Thymus (tissue), 14 donors: ENCODE measurements at places on chromosomes 2 and 18.

- DNase-seq = no peak
- H3K36me3 ChIP-seq = no peaks in the 10 kb centered on the region
- H3K4me1 ChIP-seq = no peaks in the 10 kb centered on the region
- H3K27ac ChIP-seq = no peak overlapping the region
- H3K27me3 ChIP-seq = no peaks in the 10 kb centered on the region
These were observed 91.3 kb upstream of the TMEM17 start for GRCh38 chr2:62597323-62597722.

DNA sequence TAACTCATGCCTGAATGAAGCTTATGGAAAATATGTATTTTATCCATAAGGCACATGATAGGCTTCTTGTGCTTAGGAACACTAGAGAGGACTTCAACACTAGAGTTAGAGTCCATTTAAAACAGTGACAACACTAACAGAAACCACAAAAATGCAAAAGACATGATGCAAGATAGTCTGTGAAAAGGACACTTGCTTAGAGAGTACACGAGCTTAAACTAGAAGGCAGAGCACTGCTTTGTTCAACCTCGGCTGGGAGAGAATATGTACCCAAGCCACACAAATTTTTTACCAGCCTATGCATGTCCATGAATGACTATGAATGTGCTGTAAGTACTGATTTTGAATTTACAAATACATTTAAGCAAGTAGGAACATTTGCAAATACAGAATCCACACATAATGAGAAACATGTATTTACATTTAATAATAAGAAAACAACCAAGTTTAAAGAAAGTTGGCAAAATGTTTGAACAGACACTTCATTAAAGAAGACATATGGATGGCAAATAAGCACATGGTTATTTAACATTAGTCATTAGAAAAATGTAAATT is 130.6 kb downstream of the SPOPL start:
- H3K36me3 ChIP-seq = no peaks in the 10 kb centered on the region
- no peaks in the 10 kb centered on the region for H3K4me1 ChIP-seq
- H3K4me3 ChIP-seq = no peak overlapping the region
- no peak for DNase-seq
- no peak overlapping the region for H3K27ac ChIP-seq
- H3K27me3 ChIP-seq = no peaks in the 10 kb centered on the region

- H3K27ac ChIP-seq = no peak overlapping the region
- no peaks in the 10 kb centered on the region for H3K27me3 ChIP-seq
- no peaks in the 10 kb centered on the region for H3K36me3 ChIP-seq
- H3K4me1 ChIP-seq = peaks cover 44% of the 10 kb centered on the region
- no peak overlapping the region for H3K4me3 ChIP-seq
These were observed 197.6 kb downstream of the BCL11A start for GRCh38 chr2:60355849-60356261.

DNA sequence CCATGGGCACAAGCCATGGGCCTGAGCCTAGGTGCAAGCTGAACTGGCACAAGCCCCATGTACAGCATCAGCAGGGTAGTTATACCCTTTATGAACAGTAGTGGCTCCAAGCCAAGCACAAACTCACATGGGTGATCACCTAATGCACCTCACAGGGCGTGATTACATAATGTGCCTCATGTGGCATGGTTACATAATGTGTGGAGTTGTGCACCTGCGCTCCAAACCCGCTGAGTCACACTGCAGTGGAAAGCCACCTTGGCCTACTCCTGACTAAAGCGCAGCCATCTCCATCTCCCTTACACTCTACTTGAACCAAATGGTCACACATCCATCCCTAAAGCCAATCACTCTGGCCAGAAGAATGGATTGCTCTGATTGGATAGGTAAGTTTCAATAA is 279.7 kb downstream of the MBD2 start:
- no peak overlapping the region for H3K4me3 ChIP-seq
- H3K27me3 ChIP-seq = no peaks in the 10 kb centered on the region
- DNase-seq = no peak
- no peaks in the 10 kb centered on the region for H3K36me3 ChIP-seq
- H3K4me1 ChIP-seq = no peaks in the 10 kb centered on the region
- no peak overlapping the region for H3K27ac ChIP-seq

- no peaks in the 10 kb centered on the region for H3K4me1 ChIP-seq
- no peak overlapping the region for H3K27ac ChIP-seq
- H3K4me3 ChIP-seq = no peak overlapping the region
- DNase-seq = no peak
- H3K36me3 ChIP-seq = no peaks in the 10 kb centered on the region
These were observed 658.7 kb downstream of the CNTNAP5 start for GRCh38 chr2:124683536-124684428.

DNA sequence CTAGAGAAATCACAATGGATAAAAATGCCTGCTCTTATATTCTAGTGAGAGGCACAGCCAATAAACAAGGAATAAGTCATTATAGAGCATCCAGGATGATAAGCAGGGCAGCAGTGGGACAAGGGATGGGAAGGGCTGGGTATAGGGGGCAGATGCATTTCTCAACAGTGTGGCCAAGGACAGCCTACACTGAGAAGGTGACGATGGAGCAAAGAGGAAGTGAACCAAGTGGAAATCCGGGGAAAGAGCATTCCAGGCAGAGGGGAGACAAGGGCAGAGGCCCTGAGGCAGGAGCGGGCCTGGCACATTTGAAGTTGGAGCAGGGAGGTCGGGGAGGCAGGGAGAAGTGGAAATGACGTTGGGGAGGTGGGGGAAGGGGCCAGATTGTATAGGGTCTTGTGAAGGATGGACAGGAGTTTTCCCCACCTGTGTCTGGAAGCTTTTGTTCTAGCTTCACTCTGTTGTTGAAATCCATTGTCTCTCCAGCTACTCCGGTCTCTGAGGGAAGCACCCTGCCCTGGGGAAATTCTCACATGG is 17.6 kb downstream of the TMEM177 start:
- H3K36me3 ChIP-seq = no peaks in the 10 kb centered on the region
- DNase-seq = no peak
- H3K4me3 ChIP-seq = no peak overlapping the region
- H3K27ac ChIP-seq = no peak overlapping the region

GRCh38 chr2:226355600-226355999 is 444.0 kb downstream of the IRS1 start:
- no peaks in the 10 kb centered on the region for H3K4me1 ChIP-seq
- no peak overlapping the region for H3K27ac ChIP-seq
- no peak for DNase-seq
- H3K4me3 ChIP-seq = no peak overlapping the region

DNA sequence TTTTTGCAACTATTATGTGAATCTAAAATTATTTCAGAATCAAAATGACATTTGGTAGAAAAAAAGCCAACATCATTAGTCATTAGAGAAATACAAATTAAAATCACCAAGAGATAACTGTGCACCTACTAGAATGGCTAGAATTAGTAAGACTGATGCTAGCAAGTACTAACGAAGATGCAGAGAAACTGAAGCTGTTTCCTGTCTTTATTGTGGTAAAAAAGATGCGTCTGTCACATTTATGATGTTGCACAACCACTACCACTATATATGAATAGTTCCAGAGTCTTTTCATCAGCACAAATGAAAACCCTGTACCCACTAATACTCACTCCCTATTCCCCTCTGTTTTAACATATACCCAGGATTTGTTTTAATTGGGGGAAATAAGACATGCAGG is 16.7 kb upstream of the TWIST2 start:
- no peak overlapping the region for H3K4me3 ChIP-seq
- DNase-seq = no peak
- no peaks in the 10 kb centered on the region for H3K36me3 ChIP-seq
- no peaks in the 10 kb centered on the region for H3K4me1 ChIP-seq
- H3K27me3 ChIP-seq = peaks cover 4% of the 10 kb centered on the region
- no peak overlapping the region for H3K27ac ChIP-seq

GRCh38 chr2:75045526-75046050 is 87.1 kb downstream of the POLE4 start:
- H3K27ac ChIP-seq = no peak overlapping the region
- H3K36me3 ChIP-seq = no peaks in the 10 kb centered on the region
- H3K4me1 ChIP-seq = no peaks in the 10 kb centered on the region
- DNase-seq = no peak
- no peak overlapping the region for H3K4me3 ChIP-seq
- H3K27me3 ChIP-seq = no peaks in the 10 kb centered on the region

- peaks cover 29% of the 10 kb centered on the region for H3K36me3 ChIP-seq
- H3K27me3 ChIP-seq = no peaks in the 10 kb centered on the region
- peaks cover 11% of the 10 kb centered on the region for H3K4me1 ChIP-seq
- DNase-seq = no peak
- H3K27ac ChIP-seq = no peak overlapping the region
These were observed 5.6 kb downstream of the TXNL4A start for GRCh38 chr18:79982736-79983135.

DNA sequence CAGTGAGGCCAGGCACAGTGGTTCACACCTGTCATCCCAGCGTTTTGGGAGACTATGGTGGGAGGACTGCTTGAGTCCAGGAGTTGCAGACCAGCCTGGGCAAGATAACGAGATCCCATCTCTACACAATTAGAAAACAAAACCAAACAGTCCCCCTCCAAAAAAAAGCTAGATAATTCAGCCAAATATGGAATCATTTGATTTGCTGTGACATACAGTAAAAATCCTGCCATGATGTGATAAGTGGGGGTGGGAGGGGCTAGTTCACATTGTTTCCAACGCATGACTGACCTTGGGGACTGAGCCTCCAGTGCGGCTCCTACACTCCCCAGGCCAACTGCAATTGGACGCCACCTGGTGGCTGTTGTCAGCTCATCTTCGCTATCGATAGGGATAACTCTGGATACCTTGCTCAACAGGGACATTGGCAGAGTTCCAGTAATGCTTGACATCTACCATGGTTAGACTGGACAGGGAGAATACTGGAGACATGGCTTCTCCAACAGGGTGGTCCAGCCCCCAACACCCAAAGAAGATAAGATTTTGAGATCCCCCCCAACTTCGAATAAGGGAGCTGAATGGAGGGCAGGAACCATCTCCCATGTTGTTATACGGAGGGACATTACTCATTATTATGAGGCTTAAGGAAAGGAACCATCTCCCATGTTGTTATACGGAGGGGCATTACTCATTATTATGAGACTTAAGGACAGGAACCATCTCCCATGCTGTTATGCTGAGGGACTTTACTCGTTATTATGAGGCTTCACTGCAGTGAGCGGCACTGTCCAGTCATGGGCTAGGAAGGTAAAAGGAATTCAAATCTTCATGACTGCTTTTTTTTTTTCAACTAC is 135.9 kb downstream of the TGIF1 start:
- no peaks in the 10 kb centered on the region for H3K36me3 ChIP-seq
- no peak overlapping the region for H3K27ac ChIP-seq
- no peak for DNase-seq
- no peak overlapping the region for H3K4me3 ChIP-seq
- H3K4me1 ChIP-seq = no peaks in the 10 kb centered on the region

GRCh38 chr2:96305979-96306308 is 598 bp upstream of the SNRNP200 start:
- H3K27ac ChIP-seq = peak overlapping the region; percentile 90
- H3K4me3 ChIP-seq = peak overlapping the region; percentile 91
- no peak for DNase-seq
- H3K27me3 ChIP-seq = no peaks in the 10 kb centered on the region

DNA sequence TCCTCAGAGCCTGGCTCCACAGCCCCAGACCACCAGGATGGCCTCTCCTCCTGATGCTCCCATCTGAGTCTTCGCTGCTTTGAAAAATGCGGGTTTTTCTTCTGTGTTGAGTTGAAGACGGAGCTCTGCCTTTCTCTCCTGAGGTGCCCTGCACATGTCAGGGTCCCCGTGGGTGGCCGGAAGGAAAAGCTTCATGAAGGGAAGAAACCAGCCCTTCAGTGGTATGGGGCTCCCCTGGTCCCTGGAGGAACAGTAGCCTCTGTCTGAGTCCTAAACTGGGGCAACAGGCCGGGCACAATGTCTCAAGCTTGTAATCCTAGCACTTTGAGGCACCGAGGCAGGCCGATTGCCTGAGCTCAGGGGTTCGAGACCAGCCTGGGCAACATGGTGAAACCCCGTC is 54.7 kb upstream of the CAB39 start:
- no peak overlapping the region for H3K4me3 ChIP-seq
- H3K4me1 ChIP-seq = peaks cover 71% of the 10 kb centered on the region
- no peaks in the 10 kb centered on the region for H3K27me3 ChIP-seq
- no peak overlapping the region for H3K27ac ChIP-seq

DNA sequence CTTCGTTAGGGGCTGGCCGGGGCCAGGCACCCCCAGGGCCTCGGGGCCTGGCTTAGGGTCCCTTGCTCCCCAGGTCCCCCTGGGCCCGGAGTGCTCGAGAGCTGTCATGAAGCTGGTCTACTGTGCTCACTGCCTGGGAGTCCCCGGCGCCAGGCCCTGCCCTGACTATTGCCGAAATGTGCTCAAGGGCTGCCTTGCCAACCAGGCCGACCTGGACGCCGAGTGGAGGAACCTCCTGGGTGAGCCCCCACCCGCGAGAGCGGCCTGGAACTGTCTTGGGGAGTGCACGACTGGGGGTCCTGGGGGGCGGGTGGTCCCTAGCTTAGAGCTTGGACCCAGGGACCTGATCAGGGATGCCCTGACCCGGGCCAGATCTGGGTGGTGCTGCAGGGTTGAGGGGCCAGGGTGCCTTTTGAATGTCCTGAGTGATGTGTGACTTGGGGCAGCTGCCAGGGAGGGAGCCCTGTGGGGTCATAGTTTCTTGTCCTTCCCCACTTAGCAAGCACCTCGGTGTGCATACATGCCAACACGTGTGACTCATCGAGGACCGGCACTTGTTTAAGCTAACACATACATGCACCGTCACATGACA is 27.9 kb downstream of the GPC1 start:
- no peaks in the 10 kb centered on the region for H3K4me1 ChIP-seq
- no peak for DNase-seq
- no peak overlapping the region for H3K4me3 ChIP-seq
- no peaks in the 10 kb centered on the region for H3K36me3 ChIP-seq

DNA sequence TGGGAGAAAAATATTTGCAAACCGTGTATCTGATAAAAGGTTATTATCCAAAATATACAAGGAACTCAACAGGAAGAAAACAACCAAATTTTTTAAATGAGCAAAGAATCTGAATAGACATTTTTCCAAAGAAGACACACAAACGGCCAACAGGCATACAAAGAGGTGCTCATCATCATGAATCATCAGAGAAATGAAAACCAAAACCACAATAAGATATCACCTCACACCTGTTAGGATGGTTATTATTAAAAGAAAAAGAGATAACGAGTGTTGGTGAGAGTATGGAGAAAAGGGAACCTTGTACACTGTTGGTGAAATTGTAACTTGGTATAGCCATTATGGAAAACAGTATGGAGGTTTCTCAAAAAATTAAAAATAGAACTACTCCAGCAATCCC is 463.3 kb downstream of the IRS1 start:
- no peak for DNase-seq
- H3K27ac ChIP-seq = no peak overlapping the region
- H3K4me1 ChIP-seq = no peaks in the 10 kb centered on the region
- H3K4me3 ChIP-seq = no peak overlapping the region
- H3K27me3 ChIP-seq = no peaks in the 10 kb centered on the region

DNA sequence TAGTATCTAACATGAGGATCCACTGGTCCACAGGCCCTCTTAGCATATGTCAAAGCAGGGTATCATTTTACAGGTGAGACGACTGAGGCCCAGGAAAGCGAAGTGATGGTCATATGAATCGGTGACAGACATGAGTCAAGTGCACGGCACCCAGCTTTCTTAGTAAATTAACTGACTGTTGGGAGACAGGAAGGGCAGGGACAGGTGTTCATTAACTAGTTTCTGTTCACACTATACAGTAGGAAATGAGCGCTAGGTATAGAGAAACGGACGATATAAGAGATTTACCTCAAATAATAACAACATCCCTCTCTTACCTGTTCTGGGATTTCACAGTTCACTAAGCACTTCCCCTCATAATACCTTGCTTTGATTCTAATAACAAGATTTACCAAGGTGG is 1.7 kb upstream of the SMARCAL1 start:
- peaks cover 12% of the 10 kb centered on the region for H3K36me3 ChIP-seq
- H3K27ac ChIP-seq = no peak overlapping the region
- no peak overlapping the region for H3K4me3 ChIP-seq
- H3K27me3 ChIP-seq = no peaks in the 10 kb centered on the region
- no peak for DNase-seq
